ENCODE measurements at places on chromosomes 16 and 17. TPM values are rescaled to one million over a fixed set of nuclear protein-coding genes. Genes with fewer than 3 reads are reported as not detected.

DNA sequence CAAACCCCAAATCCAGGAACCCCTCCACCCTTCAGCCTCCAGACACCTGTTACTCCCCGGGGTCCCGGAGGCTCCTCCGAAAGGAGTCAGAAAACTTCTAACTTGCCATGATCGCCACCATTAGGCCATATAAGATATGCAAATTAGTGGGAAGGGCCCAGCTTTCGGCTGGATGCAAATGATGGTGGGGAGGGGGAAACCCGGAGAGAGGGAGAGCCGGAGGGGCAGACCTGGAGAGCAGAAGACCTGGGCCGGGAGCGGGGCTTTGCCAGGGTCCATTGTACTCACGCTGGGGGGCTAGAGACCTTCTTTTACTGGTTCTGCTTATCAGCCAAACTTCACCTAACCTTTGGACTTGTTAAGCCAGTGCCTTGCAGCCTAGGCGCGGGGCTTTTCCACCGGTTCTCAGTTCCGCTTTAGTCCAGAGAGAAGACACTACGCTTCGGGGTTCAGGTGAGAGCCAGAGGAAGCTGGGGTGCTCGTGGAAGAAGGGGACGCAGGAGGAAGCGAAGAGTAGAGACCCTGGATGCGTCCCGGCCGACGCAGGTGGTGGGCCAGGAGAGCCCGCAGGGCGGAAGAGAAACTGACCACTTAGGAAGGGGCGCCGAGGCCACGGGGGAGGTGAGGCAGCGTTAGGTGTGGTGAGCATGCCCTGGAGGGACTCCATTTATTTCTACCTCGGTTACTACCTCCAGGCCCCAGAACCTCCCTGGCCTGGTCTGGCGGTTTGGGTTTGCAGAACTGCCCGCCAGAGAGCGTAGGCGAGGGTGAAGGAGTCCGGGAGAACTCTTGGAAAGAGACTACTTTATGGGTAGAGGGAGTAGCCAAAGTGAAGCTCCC lies at the start of gene HNF1B:
TSS of gene HNF1B (minus strand) at position 99 of the 840 bp plus-strand sequence. CDS start 175 bp downstream, outside the sequence.
- peak; percentile 62 for DNase-seq

The POLDIP2 gene
- 117 TPM for total RNA-seq

The TMEM204 gene
- total RNA-seq, result 11.7 TPM

The KRTAP16-1 gene
- not detected for total RNA-seq

The ABCC12 gene
- total RNA-seq, result 0.25 TPM

Measured in liver (tissue), 10 donors.